ENCODE measurements at places on chromosomes 1 and 21.

DNA sequence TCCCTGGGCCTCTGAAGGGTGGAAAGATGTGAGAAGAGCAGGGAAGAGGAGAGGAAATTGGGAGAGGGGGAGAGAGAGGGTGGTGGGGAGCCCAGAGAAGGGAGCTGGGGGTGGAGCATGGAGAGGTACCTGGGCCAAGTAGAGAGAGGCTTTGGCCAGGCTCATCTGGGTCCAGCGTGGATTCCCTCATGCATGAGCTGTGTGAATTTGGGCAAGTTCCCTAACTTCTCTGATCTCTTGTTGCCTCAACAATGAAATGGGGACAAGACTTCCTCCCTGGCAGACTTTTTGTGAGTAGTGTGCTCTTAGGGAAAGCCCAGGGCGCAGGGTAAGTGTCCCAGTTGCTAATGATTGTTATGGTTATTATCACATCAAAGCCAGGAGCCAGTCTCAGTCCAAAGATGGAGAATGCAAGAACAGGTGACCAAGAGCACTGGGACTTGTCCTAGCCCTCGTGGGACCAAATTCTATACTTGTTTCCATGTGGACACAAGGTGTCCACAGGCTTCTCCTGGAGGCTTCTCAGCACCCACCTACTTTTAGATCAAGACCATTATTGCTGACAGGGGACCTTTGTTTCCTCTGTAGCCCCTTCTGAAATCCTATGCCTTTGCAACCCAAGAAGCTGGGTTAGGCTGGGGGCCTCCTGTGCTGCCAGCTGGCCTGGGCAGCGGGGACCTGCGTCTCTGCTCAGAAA is 13.9 kb downstream of the IL6R start:
- DNase-seq = no peak

GRCh38 chr1:114076308-114076707 is 77.4 kb downstream of the SYT6 start:
- no peak for DNase-seq

DNA sequence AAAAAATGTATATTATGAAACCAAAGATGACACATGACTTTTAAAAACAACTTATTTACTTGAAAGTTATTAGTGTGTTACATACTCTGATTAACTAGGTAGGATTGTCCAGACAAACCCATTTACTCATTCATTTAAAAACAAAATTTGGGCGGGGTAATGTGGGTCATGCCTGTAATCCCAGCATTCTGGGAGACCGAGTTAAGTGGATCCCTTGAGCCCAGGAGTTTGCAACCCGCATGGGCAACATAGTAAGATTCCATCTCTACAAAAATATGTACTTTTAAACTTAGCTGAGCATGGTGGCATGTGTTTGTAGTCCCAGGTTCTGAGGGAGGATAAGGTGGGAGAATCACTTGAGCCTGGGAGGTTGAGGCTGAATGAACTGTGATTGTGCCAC is 1414.7 kb downstream of the PLA2G4A start:
- no peak for DNase-seq

DNA sequence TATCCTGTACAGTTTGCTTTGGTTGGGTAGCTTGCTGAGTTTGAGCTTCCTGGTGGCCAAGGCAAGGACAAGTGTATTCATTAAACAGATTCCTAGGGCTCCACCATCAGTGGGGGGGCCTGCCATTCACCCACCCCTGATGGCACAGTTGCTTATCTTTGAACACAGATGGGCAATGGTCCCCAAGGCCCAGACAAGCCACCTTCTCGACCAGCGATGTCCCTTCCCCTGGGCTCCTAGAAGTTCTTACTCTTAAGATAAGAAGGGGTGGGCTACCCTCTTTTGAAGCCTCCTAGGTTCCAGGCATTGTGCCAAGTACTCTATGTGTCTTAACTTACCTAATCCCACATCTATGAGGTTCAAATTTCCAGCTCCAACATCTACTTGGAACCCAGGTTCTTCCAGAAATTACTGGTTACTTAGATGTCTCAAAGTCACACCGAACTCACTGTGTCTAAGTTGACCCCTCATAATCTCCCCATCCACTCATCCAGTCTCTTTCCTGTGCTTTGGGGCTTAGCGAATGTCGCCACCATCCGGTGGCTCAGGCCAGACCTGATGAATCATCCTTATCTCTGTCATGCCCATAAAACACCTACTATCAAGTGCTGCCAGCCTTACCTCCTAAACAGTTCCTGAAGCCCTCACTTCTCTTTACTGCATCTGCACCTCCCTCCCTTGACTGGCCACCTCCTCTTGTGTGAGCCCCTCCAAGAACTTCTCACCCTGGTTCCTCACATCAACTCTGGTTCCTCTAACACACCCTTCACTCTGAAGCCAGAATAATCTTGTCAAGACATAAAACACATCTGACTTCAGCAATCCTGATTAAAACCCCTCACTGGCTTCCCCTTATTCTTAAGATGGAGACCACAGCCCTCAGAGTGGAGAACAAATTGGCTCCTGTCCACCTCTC is 50.1 kb downstream of the KLHDC7A start:
- DNase-seq = peak; percentile 55

- DNase-seq = peak; percentile 98
Observed at GRCh38 chr1:21176586-21177555, at the start of gene EIF4G3. Gene EIF4G3 (minus strand): TSS chr1:21176897. CDS start chr1:21002742, 174,155 bp downstream.

DNA sequence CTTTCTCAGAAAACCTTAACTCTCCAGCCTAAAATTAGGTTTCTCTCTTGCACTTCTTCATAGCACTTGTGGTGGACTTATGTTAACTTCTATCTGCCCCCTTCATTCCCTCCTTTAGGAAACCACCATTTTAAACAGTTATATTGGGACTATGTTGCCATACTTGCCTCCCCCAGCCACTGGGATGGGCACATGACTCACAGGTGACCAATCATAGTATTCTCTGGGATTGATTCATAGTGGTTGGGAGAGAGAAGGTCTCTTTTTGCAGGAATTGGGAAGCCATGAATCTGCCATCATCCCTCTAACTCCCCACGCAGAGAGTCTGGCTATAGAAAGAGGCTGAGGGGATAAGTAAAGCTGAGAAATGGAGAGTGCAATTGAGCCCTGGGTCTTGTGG is 50.4 kb upstream of the NRDC start:
- DNase-seq = no peak

- no peak for DNase-seq
Observed at GRCh38 chr1:7121622-7121988, 336.4 kb downstream of the CAMTA1 start.

- DNase-seq = no peak
Observed at GRCh38 chr1:6785318-6785727, at the start of gene CAMTA1. Gene CAMTA1 (plus strand): TSS chr1:6785454. CDS start chr1:6785531, 77 bp downstream.

- no peak for DNase-seq
Observed at GRCh38 chr1:190847166-190847565, 369.5 kb upstream of the BRINP3 start.

GRCh38 chr1:184563308-184563707 is 176.5 kb downstream of the C1orf21 start:
- no peak for DNase-seq

DNA sequence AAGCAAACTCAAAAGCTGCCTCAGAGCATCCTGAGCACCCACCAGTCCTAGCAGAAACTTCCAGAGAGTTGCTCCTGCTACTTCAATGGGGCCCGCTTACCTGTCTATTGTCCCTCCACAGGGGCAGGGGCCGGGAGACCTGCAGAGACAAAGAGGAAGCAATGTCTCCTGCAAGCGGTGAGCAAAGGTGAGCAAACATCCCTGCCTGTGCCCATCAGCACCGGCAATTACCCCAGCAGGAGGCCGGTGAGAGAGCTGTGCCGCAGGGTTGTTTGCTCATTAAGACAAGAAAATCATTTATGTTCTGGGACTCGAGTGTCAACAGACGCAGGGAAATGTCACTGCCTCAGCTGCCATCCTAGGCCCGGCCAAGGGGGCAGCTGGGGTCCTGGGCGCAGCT is 53.8 kb upstream of the TARDBP start:
- peak; percentile 81 for DNase-seq

DNA sequence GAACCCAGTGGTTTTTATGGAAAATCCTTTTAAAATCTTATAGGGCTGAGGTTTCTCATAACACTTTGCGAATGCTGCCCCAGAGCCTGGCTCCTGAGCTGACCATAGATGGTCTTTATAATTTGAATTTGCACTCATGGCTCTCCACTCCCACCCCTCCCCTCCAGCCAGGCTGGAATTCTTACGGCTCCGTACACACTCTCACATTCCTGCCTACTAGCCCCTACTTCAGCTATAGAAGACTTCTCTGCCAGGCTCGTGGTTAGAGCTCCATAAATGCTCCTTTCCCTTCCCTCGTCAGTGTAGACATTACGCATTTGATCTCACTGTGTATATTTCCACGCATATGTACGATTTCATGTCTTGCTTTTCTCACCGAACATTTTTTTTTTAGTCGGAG is 5.4 kb upstream of the HSPG2 start:
- no peak for DNase-seq

GRCh38 chr21:38878379-38879179 is 72.8 kb downstream of the ETS2 start:
- DNase-seq = no peak

- no peak for DNase-seq
Observed at GRCh38 chr21:36692114-36692834, 6.6 kb upstream of the SIM2 start.

All from H9 (cell line).